Kidney capillary endothelial cell (primary cell): ENCODE measurements at places on chromosomes 5 and 9.

DNA sequence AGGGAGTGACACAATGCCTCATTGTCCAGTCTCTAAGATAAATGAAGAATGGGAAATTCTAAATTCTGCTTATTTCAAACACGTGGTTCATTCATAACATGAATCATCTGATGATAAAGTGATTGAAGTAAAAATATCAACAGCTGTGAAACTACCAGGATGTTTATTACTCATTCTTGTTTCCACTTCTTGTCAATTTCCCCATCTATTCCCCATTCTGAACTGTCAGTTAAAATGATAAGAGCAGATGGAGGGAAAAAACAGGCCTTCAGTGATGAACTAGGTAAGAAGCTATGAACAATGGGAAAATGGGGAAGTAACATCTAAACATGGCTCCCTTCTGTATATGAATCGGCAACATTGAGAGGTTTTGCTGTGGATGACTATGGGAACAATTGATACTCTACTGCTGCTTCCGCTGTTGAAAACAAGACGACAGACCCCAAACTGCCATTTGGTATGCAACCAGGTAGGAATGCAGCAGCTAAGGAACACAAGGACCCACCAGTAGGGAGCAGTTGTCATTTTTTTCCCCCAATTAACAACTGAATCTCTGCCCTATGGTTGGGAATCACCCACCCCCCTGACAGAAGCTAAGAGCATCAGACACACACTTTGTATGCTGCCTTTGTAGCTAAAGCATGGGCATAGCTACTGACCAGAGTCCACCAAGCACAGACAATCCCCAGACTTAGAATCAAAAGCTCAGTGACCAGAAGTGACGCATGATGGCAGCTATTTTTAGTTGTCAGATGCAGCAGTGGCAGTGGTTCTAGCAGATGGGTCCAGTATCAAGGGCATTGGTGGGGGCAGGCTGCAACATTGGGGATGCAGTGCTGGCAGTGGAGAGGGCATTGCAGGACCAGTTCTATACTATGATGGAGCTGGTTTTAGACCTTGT lies 52.9 kb upstream of the ZNF366 start:
- peak; percentile 9 for DNase-seq

- no peak for DNase-seq
These were observed 207.0 kb downstream of the TSSK1B start for GRCh38 chr5:113227798-113228197.

GRCh38 chr5:54727874-54728587 lies 210.5 kb downstream of the SNX18 start:
- DNase-seq: no peak

DNA sequence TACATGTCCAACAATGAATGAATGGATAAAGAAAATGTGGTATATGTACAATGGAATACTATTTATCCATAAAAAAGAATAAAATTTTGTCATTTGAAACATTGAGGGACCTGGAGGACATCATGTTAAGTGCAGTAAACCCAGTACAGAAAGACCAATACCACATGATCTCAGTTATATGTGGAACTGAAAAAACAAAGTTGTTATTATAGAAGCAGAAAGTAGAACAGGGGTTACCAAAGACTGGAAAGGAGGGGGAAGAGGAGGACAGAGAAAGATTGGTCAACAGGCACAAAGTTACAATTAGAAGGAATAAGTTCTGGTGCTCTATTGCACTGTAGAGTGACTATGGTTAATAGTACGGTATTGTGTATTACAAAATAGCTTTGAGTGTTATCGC lies 233.8 kb downstream of the SEMA6A start:
- no peak for DNase-seq

DNA sequence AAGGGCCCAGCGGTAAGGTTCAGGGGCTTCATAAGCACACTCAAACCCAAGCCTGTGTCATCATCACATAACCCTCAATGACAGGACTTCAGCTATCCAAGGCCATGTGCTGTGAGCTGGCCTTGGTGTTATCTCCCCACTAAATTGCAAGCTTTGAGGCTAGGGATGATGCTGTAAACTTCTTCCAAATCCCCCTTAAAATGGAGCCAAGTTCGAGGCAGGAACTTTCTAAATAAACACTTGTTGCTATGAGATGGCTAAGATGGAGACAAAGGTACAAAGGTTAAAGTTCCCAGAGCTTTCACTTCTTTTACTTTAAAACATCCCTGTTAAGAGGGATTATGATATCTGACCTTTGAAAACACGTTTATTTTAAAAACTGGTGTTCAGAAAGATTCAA lies 123.6 kb downstream of the MYO10 start:
- DNase-seq: no peak

- DNase-seq: peak; percentile 85
These were observed 169.8 kb upstream of the RAI14 start for GRCh38 chr5:34486160-34486848.

- no peak for DNase-seq
These were observed 202.6 kb downstream of the DCP2 start for GRCh38 chr5:113179156-113179555.

- peak; percentile 1 for DNase-seq
These were observed 464.5 kb downstream of the ICE1 start for GRCh38 chr5:5886812-5887486.

DNA sequence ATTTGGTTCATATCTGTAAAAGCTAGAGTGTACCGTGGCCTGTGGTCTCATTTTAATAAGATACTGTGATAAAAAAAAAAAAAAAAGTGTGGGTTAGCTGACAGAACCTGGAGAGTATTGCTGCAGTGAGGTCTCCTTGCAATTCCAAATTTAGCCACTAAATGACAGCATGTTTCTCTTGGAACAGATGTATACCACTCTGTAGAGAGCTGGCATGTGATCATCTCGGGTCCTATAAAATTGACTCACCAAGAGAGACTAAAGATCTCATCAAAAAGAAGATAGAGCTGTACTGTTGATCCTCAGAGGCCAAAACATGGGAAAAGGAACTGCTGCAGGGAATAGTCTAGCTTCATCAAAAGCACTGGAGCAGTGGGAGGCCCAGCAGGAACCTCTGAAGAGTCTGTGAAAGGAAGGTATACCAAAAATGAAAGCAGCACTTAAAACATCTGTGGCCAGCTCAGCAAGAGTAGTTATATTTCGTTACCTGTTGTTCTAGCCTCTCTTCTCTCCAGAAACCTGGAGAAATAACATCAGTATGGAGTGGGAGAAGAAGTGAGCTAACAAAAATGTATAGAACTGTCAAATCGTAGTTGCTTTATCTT lies 826.8 kb downstream of the EFNA5 start:
- DNase-seq: no peak

DNA sequence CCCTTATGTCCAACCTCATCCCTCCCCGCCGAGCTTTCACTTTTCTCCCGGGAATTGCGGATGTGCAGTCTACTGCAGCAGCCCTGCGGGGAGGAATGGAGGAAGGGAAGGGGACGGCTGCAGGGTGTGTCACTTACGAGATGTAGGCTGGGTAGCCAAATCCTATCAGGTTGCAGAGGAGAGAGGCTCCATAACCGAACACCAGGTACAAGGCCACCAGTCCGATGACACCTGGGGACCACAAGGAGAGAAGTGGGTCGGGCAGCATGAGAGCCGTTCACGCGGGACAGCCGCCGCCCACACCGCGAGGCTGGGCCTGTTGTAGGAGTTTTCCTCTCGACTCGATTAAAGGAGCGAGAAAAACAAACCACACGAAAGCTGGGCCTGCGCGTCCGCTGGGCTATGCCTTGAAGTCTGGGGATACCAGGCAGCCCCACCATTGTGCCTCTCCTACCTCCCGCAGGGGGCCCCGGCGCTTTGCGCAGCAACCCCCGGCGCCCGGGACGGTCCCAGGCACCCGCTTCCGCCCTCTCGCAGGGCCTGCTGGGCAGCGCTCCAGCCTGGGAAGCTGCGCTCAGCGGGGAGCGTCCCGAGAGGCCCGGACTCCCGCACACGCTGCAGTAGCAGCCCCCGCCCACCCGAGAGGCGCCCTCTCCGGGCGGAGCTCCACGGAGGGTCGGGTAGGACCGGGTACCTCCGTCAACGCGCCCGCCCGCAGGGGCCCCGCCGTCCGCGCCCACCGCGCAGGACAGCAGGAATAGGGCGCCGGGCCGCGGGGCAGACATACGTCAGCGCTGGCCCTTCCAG lies 798 bp downstream of the REEP5 start:
- DNase-seq: peak; percentile 51

- no peak for DNase-seq
These were observed 81.5 kb downstream of the NIPBL start for GRCh38 chr5:36957953-36958537.

- no peak for DNase-seq
These were observed 196.4 kb downstream of the SEMA6A start for GRCh38 chr5:116378007-116378776.

DNA sequence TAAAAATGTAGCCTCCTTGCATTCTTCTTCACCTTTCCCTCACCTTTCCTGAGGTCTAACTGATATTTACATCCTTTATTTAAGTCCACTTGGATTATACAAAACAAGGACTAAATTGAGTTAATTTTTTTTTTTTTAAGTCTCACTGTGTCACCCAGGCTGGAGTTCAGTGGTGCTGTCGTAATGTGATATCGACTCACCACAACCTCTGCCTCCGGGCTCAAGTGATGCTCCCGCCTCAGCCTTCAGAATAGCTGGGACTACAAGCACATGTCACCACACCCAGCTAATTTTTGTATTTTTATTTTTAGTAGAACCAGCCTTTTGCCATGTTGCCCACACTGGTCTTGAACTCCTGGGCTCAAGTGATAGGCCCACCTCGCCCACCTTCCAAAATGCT lies 195.3 kb downstream of the BNC2 start:
- DNase-seq: no peak

- no peak for DNase-seq
These were observed 11.9 kb upstream of the GM2A start for GRCh38 chr5:151240924-151241635.

DNA sequence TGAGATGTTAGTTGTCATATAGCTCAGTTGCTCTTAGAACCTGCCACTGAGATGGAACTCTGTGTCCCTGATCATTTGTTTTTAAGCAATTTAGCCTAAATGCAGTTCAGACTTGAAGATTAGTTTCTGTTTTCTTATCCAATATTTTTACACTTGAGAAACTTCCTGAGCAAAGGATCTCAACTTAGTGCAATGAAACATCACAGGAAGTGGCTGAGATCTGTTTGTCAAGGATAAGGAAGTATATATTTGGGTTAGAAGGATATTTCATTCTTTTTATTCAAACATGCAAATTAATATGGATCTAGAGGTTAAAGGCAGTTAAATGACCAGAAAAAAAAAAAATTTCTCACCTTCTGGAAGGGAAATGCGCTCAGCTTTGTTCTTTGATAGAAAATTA lies 19.7 kb upstream of the F2R start:
- DNase-seq: no peak

- DNase-seq: no peak
These were observed 144.8 kb downstream of the MACROH2A1 start for GRCh38 chr5:135254183-135254582.

DNA sequence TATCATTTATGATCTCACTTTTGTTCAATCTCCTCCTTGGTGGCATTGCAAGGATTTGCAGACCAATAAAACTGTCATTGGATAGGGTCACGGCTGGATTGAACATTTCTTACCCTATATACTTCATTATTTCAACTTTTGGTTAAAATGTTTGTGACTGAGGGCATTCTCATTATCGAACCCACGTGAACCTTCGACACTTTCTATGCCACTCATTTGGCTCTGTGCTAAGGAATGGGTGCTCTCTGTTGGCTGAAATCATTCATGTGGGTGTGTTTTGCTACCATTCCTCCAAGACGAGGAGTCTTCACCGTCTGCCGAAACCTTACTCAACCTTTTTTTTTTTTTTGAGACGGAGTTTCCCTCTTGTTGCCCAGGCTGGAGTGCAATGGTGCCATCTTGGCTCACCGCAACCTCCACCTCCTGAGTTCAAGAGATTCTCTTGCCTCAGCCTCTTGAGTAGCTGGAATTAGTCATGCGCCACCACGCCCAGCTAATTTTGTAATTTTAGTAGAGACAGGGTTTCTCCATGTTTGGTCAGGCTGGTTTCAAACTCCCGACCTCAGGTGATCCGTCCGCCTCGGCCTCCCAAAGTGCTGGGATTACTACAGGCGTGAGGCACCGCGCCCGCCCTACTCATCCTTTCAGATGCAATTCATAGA lies 62.5 kb downstream of the CSNK1A1 start:
- no peak for DNase-seq

- no peak for DNase-seq
These were observed 20.7 kb downstream of the ITGA1 start for GRCh38 chr5:52808316-52808901.

DNA sequence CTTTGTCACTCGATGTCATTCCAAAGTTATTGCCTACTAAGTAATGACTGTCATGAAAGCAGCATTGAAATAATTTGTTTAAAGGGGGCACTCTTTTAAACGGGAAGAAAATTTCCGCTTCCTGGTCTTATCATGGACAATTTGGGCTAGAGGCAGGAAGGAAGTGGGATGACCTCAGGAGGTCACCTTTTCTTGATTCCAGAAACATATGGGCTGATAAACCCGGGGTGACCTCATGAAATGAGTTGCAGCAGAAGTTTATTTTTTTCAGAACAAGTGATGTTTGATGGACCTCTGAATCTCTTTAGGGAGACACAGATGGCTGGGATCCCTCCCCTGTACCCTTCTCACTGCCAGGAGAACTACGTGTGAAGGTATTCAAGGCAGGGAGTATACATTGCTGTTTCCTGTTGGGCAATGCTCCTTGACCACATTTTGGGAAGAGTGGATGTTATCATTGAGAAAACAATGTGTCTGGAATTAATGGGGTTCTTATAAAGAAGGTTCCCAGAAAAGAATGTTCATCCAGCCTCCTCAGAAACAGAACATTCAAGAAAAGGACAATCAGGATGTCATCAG lies 11.3 kb downstream of the TLR4 start:
- DNase-seq: peak; percentile 27

GRCh38 chr9:27212621-27213020 lies 84.3 kb downstream of the EQTN start:
- DNase-seq: no peak

DNA sequence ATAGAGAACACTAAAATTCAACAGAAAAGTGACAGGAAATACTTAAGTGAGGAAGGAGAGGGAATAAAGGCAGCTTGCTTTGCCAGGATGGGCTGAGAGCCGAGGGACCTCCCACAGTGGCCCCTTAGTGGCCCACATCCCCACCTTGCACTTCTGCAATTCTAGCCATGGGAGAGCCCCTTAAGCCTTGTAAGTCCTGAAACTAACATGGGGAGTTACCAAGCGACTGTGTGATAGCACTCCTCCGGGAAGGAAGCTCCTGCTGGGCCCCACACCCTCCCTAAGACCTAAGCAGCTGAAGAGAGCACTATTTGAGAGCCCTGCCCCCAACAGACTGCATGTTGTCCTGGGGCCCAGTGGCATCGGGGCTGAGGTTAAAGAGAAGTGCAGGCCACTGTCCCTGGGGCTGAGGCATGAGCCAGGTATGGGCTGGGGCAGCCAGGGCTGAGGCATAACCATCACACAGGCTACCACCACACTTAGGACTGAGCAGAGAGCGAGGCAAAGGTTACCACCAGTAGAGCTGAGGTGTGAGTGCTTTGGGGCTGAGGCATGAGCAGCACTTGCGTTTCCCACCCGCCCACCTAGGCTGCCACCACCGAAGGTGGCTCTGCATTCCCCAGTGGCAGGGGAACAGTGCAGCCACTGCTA lies 301.8 kb upstream of the TRPC7 start:
- DNase-seq: no peak

- no peak for DNase-seq
These were observed 683 bp downstream of the CLPTM1L start for GRCh38 chr5:1343931-1344901.
